ENCODE measurements at places on chromosomes 1 and 21.

DNA sequence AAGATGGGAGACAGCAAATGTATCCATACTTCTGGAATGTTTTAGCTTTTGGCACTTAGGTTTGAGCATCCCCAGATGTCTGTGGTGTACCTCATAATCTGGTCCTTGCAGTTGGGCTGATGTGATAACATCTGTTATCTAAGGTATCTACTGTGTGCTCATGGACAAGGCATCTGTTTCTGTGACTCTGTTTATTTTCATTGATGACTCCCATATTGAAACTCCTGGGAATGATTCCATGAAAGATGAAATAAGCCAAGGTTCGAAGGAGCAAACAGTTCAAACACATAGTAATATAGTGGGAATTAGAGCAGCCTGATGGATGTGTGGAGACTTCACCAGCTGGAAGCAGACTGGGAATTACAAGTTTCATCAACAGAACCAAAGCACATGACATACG is 20.7 kb upstream of the TRIM45 start:
- no peak for DNase-seq

- DNase-seq = no peak
Observed at GRCh38 chr21:29637134-29637533, 302.7 kb downstream of the GRIK1 start.

GRCh38 chr1:22339237-22339636 is 112.4 kb upstream of the ZBTB40 start:
- DNase-seq = no peak

DNA sequence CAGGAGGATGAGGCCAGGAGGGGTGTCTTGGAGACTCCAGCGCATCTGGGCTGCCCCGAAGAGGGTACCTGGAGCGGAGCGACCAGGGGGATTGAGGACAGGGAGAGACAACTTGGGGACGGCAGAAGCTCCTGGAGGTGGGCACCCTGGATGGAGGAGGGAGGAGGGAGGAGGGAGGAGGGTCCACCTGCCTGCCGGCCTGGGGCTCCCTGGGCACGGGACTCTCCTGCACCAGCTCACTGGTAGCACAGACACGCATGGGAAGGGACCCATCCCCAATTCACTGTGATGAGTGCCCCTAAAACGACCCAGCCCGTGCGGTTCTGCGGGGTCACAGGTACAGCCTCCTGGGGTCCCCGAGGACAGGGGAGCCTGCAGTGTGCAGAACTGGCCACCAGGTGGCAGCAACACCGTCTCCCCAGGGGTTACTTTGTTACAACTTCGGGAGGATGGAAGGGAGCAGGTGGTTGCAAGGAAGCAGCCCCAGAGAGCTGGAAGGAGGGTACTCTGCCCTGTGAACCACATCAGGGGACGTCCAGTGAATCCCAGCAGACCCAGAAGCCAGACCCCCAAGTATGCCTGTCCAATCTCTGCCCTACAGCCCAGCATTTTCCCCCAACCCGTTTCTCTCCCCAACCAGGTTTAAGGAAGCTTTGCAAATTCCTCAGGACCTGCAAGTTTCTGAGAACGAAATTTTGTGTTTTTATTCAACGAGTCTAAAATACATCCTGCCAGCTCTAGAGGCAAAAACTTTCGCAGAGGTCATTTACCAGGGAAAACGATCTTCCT is 482.4 kb downstream of the NPHP4 start:
- peak; percentile 74 for DNase-seq

- no peak for DNase-seq
Observed at GRCh38 chr1:57591842-57592241, 168.0 kb upstream of the DAB1 start.

- peak; percentile 46 for DNase-seq
Observed at GRCh38 chr21:36630485-36631206, 68.3 kb upstream of the SIM2 start.

DNA sequence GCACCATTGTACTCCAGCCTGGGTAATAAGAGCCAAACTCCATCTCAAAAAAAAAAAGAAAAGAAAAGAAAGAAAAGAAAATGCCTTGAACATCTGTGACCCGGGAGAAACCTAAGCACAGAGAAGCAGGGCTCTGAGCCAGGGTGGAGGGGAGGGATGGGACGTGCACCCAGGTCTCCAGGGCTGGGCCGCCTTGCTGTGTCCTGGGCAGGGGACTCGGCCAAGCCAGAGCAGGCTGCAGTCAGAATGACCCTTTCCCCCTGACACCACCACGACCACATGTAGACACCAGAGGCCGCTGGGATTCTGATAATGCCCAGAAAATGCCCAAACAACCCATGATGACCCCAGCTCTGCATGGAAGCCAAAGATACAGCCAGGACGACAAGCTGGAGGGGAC is 17.8 kb downstream of the CHD5 start:
- DNase-seq = no peak

DNA sequence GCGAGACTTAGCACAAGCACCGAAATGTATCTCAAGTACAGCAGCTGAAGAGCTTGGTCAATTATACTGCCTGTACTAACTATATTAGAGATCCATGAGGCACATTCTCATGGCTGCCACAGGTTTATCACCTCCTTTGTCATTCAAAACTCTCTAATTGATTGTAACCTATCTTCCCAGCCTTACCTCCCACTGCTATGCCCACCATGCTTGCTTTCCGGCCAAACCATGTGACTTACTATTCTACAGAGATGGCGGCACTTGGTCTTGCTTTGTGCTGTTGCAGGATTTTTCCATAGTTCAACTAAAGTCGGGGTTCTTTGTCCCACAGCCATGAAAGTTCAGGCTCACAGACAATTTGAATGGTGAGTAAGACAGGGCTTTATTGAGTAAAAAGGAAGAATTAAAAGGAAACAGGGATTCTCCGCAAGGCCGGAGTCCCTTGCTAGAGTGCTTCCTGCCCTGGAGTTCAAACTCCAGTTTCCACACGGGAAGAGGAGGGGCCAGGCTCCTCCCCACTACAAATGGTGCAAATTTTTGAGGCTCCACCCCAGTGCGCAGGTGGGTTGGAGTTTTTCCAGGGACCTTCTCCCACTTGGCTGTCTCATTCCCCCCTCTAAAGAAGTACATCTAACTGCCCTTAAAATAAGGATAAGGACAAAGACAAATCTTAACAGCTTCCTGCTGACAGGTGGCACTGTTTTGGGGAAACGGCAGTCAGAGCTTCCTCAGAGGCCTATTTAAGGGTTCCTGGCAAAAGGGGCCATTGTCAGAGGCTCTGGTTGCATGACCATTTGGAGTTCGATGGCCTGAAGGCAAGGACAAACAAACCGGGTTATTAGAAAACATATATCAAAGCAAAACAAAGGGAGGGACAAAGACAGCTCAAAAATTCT is 28.7 kb downstream of the FMO2 start:
- no peak for DNase-seq

GRCh38 chr21:42426424-42426823 is 22.7 kb downstream of the UBASH3A start:
- no peak for DNase-seq

DNA sequence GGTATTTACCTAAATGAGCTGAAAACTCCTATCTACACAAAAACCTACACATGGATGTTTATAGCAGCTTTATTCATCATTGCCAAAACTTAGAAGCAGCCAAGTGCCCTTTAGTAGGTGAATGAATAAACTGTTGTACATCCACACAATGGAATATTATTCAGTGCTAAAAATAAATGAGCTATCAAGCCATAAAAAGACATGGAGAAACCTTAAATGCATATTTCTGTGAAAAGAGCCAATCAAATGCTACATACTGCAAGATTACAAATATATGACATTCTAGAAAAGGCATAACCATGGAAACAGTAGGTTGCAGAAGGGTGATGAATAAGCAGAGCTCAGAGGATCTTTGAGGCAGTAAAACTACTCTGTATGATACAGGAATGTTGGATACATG is 23.3 kb downstream of the ABCB10 start:
- DNase-seq = no peak

DNA sequence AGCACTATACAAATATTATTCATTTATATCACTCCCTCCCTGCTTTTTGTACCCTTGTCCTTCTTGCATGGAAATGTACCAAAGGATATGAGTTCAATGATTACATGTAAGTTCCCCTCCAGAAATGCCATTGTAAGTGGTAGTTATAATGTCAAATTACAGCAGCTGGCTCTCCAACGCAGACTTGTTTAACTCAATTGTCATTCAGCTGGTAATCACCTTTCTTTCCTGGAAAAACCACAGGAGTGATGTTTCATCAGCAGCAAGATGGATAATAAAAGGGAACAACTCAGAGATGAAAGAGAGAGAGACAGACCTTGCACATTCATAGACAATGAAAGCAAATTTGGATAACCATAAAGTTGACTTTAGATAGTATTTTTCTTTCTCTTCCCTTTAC is 578.6 kb upstream of the PBX1 start:
- no peak for DNase-seq

- DNase-seq = no peak
Observed at GRCh38 chr1:211623515-211623914, 44.6 kb upstream of the SLC30A1 start.

DNA sequence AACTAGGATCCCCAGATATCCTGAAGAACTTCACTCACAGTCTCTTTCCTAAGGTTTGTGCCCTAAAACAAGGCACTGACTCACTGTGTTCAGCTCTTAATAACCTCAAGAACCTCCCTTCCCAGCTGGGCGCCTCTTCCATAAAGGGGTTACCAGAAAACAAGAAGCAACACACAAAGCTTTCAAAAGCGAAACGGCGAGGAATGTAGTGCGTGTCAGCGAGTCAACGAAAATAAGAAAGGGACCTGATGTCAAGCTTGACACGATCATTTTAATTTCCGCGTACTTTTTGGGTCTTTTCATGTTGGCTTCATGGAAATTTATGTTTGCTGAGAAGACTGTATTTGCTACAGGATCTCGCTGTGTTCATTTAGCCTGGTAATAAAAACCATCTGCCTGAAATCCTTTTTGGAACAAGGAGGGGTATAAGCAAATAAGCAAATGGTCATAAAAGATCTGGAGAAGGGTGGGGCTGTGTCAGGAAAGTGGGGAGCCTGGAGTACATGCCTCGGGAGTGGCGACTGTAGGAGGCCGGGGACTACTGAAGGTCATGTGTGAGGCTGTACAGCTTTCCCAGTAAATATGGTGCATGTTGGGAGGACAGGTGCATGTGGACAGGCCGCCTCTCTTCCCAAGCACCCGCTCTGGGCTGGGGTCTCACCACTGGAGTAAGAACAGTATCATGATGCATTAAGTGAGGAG is 11.4 kb upstream of the CLDN14 start:
- no peak for DNase-seq

GRCh38 chr1:1777583-1777899 is 729 bp downstream of the NADK start:
- no peak for DNase-seq

DNA sequence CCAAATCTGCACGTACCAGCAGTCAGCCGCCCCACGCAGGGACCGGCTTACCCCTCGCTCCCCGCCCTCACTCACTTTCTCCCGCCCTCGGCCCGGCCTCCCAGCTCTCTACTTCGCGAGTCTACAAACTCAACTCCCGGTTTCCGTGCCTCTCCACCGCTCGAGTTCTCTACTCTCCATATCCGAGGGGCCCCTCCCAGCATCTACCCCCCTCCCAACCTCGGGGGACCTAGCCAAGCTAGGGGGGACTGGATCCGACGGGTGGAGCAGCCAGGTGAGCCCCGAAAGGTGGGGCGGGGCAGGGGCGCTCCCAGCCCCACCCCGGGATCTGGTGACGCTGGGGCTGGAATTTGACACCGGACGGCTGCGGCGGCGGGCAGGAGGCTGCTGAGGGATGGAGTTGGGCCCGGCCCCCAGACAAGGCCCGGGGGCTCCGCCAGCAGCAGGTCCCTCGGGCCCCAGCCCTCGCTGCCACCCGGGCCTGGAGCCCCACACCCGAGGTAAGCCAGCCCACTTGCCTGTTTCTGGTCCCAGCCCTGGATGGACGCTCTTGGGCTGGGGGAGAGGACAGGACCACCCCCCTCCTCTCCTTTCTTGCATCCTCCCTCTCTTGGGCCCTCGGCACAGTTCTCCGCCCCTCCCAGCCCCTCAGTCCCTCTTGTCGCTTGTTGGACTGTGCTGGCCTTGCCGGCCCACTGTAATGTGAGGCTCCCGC is at the start of gene ARTN:
ARTN (plus strand) TSS at position 416 of the 715 bp plus-strand sequence. CDS start 1,856 bp downstream, outside the sequence.
- no peak for DNase-seq

- DNase-seq = no peak
Observed at GRCh38 chr1:196207612-196208217, 400.5 kb downstream of the KCNT2 start.

DNA sequence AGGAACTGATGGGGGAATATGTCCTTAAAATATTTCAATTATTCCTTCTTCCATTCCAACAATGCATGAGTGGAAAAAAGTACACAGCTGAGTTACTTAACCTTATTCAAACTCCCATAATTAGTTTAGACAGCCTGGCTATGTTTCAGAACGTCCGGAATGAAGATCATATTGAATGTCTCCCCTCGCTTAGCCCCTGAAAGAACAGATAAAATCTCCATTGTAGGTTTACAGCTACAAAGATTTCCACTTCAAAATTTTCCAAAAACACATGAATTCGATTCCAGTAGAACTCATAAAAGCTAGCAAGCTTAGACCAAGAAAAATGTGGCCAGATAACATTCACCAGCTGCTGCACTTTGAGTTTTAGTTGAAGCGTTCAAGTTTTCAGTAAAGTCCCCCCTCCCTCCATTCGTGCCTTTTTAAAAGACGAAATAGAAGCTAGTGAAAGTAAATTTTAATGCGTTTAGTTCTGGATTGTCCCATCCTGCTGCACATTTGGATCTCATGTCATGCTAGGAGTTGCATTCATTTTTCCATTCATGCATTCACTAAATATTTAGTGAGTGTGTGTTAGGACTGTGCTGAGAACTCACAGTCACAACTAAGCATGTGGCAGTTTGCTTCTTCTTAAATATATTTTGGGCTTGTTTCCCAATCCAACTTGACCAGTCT is 29.4 kb upstream of the SSX2IP start:
- no peak for DNase-seq

DNA sequence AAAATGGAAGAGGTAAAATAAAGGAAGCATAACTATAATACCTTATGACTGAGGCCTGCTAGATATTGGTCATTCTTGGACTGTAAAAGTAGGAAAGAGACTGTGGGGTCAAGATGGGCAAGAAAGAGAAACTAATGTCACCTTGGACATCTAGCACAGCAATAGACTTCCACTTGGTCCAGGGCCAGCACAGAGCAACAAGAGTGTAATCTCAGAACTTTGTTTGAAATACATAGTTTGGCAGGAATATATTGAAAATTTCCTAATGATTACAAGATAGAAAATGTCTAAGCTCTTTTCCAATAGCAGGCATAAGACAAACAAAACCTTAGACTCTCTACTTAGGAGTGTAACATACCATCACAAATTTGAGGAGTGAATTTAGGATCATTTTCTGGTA is 4.6 kb downstream of the LRRC8C start:
- DNase-seq = no peak

GRCh38 chr1:238187575-238187949 is 296.8 kb upstream of the ZP4 start:
- DNase-seq = no peak

- DNase-seq = peak; percentile 86
Observed at GRCh38 chr1:203267347-203267846, 37.9 kb upstream of the BTG2 start.

Measured in effector memory CD8-positive, alpha-beta T cell (primary cell).